ENCODE measurements at places on chromosomes 13 and 19. TPM values are rescaled to one million over a fixed set of nuclear protein-coding genes. Genes with fewer than 3 reads are reported as not detected.

RAB3A gene
- total RNA-seq: 5.5 TPM

DNA sequence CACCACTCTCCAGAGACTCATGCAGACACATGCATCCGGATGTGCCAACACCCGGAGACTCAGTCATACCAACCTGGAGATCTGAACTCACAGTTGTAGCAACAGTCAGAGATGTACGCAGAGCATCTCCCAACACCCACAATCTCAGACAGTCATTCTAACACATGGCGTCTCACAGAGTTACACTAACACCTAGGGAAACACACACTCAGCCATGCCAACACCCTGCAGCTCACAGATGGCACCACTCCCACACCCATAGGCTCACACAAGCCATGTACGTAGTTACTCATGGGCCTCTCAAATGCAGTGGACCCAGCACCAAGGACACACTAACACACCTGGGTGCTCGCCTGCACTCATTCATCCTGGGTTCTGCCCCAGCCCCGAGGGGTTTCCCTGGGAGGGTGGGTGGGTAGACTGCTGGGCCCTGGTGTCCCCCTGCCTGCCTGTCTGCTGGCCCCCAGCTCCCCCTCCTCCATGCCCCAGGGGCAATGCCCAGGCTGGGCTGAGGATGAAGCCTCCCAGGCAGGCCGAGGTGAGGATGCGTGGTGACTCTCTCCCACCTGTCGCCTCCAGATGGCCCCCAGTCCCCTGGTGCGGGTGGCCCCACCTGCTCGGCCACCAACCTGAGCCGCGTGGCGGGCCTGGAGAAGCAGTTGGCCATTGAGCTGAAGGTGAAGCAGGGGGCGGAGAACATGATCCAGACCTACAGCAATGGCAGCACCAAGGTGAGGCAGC lies 10.0 kb downstream of the PKN1 start:
- DNase-seq: no peak

- no peak for DNase-seq
Measured at GRCh38 chr13:31755803-31756212, 16.5 kb downstream of the RXFP2 start.

GRCh38 chr19:16446108-16446723 lies 25.6 kb downstream of the EPS15L1 start:
- no peak for DNase-seq

RDH13 gene
- 63.0 TPM for total RNA-seq

RFPL4A gene
- total RNA-seq: 1.1 TPM

GRCh38 chr13:79668201-79668752 lies 187.3 kb downstream of the NDFIP2 start:
- DNase-seq: peak; percentile 70

CEACAM6 gene
- 61.6 TPM for total RNA-seq

DNA sequence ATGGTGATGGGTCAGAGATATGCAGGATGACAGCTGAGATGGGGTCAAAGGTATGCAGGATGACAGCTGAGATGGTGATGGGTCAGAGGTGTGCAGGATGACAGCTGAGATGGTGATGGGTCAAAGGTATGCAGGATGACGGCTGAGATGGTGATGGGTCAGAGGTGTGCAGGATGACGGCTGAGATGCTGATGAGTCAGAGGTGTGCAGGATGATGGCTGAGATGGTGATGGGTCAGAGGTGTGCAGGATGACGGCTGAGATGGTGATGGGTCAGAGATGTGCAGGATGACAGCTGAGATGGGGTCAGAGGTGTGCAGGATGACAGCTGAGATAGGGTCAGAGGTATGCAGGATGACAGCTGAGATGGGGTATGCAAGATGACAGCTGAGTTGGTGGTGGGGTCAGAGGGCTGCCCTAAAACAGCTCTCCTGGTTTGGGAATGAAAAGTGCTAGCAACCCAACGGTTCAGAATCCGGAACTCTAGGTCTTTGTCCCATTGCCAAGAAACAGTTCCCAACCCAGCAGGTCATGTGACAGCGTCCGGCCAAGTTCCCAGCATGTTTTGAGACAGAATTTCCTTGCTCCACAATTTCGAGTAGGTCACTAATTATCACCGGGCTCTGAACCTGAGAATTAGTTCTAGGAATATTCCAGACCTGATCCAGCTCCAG lies 3.2 kb downstream of the SELENOW start:
- peak; percentile 53 for DNase-seq

CACNA1A gene
- total RNA-seq: 1.2 TPM

- DNase-seq: peak; percentile 41
Measured at GRCh38 chr13:24212674-24213073, 52.2 kb downstream of the SPATA13 start.
